GM19239 (cell line): ENCODE measurements at places on chromosomes 2 and 18.

- no peak for DNase-seq
These were observed 31.7 kb upstream of the GPR17 start for GRCh38 chr2:127614246-127614645.

- no peak for DNase-seq
These were observed 18.2 kb downstream of the SLC4A1AP start for GRCh38 chr2:27681841-27682240.

DNA sequence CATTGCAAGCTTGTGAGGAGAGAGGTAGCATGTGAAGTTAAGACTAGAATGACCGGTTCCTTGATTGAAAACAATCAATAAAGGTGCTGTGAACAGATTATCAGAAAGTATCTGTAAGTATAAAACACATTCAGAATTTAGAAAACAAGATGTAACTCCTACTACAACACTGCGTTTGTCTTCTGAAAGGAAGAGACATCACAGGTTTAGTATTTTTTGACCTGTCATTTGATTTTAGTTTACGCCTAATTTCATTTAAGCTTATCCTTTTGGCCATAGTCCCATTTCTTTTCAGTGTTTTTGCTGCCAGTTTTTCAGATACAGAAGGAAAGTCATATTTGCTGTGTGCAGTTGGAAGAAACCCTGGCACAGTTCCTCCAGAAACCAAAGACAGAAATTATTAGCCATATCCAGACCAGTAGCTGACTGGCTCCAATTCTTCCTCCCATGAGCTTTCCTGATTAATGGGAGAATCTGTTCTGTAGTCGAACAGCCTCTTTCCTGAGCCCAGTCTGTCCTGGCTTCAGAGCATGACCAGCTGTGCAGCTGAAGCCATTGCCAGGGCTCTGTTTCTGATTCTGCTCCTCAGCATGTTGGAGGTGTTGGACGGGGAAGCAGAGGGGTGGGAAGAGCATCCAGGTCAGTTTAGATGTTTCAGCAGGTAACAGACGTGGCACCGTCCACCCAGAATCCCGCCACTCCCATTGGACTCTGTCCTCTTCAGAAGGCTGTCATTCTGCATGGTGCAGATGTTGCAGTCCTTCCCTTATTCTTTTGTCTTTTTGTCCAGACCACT, 61.0 kb downstream of the CRIM1 start:
- no peak for DNase-seq

DNA sequence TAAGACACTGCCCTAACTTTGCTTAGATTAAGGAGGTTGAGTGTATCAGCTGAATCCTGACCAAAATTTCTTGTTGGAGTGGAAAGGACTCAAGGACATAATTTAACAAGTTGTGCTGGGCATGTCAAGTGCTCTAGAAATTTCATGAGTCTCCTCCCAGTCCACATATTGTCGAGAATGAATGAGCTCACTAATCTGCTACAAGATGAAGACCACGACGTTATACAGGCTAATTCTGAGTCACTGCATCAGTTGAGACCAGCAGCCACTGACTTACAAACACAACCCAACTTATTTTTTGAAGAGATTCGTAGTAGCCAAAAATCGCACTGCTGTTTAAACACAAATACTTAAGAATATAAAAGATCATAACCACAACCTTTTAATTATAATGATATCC, 28.7 kb upstream of the SLC8A1 start:
- DNase-seq = no peak

DNA sequence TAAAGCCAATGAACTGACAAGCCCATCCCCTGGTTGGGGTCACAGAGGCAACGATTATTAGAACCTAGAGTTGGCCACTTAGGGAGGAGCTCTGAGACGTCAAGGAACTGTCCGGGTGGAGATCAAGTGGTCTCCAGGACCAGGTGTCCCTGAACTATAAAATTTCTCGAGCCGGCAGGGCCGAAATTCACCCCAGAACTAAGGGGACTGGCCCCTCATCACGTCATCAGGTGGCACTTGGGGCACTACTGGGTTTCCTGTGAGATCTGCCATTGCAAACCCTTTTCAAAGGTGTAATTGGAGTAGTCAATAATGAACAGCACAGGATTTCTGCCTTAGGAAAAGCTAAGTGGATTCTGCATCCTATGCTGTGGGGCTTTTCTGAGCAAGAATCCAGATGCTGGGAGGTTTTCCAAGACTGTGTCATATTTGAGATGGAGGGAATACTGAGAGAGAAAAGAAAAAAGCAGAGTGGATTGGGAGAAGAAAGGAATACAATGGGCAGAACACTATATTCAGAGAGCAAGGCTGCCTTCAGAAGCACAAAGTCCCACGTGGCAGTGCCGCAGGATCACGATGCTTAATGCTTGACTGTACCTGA, 113.6 kb downstream of the ALPK2 start:
- no peak for DNase-seq

DNA sequence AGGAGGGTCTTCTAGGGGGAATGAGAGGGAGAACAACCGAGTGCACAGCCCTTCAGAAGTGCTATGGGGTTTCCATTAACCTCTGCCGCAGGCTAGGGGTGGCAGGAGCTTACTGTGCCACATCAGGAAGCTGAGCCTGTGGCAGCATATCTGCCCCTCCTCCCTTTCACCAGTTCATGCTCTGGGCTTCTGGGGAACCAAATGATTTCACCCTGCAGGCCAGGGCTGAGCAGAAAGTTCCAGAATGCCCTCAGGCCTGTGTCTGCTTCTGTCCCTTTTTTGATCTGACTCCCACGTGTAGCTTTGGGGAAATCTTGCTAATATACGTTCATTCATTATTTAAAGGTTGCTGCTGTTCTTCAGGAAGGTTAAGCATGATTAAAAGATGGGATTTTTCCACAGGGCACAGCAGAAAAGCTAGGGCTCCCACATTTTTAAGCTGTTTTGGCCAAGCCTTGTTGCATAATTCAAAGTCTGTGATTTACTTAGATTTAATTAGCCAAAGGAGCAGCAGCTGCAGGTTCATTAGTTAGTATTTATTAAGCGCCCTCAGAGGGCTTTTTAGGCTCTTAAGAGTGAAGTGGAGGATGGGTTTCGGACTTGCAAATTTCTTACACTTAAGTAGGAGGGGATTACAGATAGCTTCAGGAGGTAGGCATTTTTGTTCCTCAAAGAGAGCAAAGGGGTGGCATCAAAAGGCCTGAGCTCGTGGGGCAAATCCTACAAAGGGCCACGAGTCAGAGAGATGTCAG, 10.2 kb downstream of the TMEM247 start:
- DNase-seq = no peak

DNA sequence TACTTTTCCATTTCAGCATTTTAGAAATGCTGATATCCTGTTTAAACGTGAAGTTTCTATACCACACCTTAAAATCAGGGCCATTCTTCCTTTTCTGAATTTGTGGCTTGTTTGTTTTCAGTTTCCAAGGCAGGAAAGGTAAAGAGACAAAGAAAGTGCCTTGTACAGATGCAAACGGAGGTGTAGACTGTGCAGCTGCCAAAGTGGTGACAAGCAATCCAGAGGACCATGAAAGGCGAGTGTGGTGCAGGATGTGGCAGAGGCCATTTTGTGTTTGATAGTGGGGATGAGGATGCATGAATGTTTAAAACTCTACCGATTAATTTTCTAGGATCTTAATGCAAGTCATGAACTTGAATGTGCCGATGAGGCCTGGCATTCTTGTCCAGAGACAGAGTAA, 733 bp downstream of the C2orf74 start:
- DNase-seq = no peak

- no peak for DNase-seq
These were observed 4.1 kb upstream of the TNP1 start for GRCh38 chr2:216863946-216864345.

DNA sequence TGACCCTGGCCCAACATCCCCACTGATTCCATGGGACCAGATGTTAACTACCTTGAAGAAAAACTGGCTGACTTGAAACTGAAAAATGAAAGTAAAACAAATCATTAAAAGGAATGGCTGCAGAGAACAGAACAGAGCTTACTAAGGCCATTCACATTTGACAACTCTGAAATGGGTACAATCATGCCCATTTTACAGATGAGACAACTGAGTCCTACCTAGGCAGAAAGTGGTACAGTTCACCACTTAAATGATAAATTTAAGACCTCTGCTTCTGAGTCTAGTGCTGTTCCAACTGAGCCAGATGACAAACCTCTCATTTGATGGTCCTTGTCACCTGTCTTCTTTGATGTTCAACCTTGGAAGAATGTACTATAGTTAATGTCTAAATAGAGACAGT, 65.8 kb downstream of the THNSL2 start:
- DNase-seq = no peak

DNA sequence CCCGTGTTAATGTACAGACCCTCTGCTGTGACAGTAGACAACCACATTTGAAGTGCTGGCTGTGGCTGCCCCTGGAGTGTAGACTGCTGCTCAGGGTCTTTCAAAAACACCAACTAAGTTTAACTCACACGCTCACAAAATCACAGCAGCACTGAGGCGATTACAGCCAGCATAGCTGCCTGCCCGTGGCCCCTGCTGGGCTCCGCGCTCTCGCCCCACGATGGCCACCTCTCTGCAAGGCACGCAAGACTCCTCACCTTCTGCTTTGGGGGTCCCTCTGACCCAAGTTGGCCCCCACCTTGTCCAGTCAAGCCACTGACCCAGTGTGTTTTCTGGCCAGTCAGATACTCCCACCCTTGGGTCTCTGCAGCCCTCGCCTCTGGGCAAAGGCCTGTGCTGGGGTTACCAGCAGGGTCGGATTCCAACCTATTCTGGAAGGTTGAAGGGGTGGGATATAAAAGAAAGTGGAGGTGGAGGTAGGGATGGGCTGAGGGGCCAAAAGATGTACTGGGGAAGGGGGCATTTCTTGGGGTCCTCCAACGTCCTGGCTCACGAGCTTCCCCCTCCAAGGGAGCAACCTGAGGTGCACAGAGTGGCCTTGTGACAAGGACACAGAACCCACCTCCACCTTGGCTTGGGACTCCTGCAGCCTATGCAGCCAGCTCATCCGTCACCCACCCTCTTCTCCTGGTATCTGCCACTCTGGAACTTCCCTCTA, 2.9 kb upstream of the B3GNT7 start:
- no peak for DNase-seq

DNA sequence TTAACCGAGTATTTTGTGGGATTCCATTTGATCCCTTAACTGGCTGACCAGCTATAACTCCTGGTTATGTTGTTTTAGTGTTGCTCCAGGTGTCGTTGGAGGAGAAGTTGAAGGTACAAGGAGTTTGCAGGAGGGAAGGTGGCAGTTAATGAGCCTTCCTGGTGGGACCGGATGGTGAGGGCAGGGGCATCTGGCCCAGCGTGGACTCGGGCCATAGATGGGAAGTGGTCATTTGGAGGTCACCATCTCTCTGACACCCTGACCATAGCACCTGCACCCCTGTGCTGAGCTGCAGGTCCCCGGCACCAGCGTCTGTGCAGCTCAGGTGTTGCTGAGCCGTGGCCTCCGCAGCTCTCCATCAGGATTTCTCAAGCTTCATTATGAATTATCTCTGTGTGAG, 51.4 kb upstream of the RBM44 start:
- no peak for DNase-seq

GRCh38 chr18:56393870-56394269, 244.5 kb downstream of the TXNL1 start:
- DNase-seq = no peak

DNA sequence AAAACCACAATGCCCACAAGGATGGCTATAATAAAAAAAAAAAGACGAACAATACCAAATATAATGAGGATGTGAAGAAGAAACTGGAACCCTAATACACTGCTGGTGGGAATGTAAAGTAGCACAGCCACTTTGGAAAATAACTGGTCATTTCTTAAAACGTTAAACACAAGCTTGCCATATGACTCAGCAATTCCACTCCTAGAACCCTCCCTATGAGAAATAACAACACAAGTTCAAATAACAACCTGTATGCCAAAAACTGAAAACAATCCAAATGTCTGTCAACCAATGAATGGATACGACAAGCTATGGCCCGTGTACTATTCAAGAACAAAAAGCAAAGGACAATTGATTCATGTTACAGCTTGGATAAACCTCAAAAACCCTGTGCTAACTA, 7.0 kb upstream of the ALPK2 start:
- no peak for DNase-seq

GRCh38 chr2:152506843-152507242, 171.9 kb downstream of the FMNL2 start:
- no peak for DNase-seq

DNA sequence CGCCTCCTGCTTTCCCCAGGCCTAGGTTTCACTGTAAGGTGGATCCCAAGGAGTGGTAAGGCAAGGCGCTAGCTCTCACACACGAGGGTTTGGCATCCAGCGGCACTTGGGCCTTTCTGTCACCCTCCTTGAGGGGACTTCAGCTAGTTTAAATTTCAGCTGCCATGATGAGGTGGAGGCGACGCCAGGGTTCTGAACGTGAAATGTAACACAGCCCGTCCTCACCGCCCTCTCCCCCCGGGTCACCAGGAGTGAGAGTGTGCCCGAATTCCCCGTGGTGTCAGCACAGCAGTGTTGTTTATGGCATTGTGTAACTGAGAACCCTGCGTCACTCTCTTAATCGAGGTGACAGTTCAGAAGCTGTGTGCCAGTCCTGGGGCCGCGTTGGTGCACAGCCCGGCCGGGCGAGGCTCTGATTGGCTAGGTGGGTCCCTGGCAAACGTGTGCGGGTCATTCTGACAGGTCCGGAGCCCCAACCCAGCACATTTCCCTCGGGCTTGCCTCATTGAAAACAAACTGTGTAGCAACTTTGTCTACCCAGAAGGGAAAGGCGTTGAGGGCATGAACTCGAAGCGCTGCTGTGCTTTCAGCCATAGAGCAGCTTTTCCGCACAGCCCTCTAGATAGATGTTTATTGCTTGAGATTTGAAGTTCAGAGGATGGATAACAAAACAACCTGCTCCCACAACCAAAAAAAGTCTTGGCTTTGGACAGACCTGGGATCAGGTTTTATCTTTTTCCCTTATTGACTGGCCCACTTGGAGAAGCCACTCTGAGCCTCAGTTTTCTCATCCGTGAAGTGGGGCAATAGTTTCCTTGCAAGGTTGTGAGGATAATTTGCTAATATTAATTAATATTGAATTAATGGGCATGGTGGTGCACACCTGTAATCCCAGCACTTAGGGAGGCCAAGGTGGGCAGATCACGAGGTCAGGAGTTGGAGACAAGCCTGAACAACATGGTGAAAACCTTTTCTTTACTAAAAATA, 4.9 kb downstream of the CIDEA start:
- no peak for DNase-seq

- no peak for DNase-seq
These were observed 122.7 kb downstream of the COL6A3 start for GRCh38 chr2:237291138-237291792.

DNA sequence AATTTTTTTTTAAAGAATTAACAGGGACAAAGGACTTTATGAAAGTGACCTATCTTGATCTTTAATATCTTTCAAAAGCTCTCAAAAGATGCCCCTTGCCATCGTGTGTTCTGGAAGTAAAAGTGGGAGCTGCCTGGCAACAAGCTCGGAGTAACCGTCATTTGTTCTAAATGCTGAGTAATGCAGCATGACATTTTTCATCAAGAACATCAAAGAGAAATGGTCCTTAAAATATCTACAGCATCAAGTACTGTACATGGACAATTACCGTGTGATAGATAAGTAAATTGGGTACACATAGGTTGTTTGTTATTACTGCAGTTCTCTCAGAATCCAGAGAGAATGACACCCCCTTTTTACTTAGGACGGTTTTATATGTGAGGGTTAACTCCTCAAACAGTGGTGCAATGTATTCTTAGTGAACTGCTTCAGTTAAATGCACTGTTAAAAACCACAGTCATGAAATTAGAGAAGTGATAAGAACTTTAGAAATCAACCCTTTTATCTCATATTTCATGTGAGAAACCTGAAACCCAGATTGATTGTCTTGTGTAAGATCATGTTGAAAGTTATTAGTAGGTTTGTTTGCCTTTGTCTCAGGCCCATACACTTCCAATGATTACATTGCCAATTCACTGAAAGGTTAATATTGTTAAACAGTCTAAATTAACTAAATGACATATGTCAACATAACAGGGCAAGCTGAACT, 90.6 kb upstream of the HNMT start:
- DNase-seq = no peak

GRCh38 chr2:218282173-218282991, 9.9 kb downstream of the TMBIM1 start:
- DNase-seq = no peak
